H9 (cell line): ENCODE measurements at places on chromosomes 12 and 14.

- no peak for DNase-seq
- H3K4me1 ChIP-seq = no peaks in the 10 kb centered on the region
- H3K27ac ChIP-seq = no peak overlapping the region
- peaks cover 3% of the 10 kb centered on the region; the same call in 2 of the 3 replicates for H3K36me3 ChIP-seq
These were observed 3.9 kb downstream of the LRCOL1 start for GRCh38 chr12:132606466-132606865.

GRCh38 chr14:73887694-73888459, 1.2 kb downstream of the ZNF410 start:
- H3K27ac ChIP-seq = no peak overlapping the region
- H3K4me3 ChIP-seq = peak overlapping the region; percentile 86
- no peak for DNase-seq
- H3K4me1 ChIP-seq = no peaks in the 10 kb centered on the region

GRCh38 chr12:117699575-117699974, 269.2 kb downstream of the KSR2 start:
- peaks cover 4% of the 10 kb centered on the region; the same call in 1 of the 2 replicates for H3K4me1 ChIP-seq
- no peak overlapping the region for H3K4me3 ChIP-seq
- H3K27me3 ChIP-seq = no peaks in the 10 kb centered on the region
- H3K36me3 ChIP-seq = no peaks in the 10 kb centered on the region
- DNase-seq = no peak

DNA sequence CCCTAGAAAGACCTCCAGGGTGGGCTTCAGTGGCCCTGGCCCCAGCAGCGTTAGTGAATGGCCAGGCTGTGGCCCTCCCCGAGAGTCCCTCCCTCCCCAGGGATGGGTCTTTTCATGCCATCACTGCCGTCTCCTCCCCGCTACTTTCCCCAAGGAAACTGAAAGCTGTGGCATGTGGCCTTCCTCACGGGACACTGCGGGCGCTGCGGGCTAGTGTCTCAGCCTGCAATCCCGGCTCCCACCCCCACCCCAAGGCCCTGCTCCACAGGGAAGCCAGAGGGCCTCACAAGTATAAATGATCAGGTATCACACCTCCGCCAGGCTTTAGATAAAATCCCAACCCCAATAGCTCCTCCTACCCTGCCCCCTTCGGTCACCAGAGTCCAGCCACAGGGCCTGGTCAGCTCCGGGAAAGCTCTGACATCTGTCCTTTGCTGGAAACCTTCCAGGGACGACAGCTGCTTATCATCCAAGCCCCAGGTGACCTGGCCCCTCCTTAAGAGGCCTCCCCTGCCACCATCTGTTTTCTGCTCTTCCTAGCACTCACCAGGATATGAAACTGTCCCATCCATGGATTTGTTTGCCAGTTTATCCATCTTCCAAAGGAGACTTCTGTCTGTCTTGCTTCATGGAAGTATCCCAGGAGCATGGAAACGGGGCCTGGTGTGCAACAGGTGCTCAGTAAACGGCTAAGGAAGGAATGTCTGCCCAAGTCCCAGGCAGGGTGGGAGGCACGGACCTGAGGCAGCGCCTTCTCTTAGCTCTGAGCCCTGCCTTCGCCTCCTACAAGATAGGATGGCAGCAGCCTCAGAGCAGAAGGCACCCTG, 31.6 kb downstream of the CCDC85C start:
- H3K4me1 ChIP-seq = peaks cover 7% of the 10 kb centered on the region; the same call in 1 of the 2 replicates
- no peak overlapping the region for H3K4me3 ChIP-seq
- no peak for DNase-seq
- H3K36me3 ChIP-seq = no peaks in the 10 kb centered on the region
- no peak overlapping the region for H3K27ac ChIP-seq
